Myocyte (in vitro differentiated cells): ENCODE measurements at places on chromosomes 11 and 22. TPM values are rescaled to one million over a fixed set of nuclear protein-coding genes. Genes with fewer than 3 reads are reported as not detected.

NELL1 gene
- 0.16 TPM in 1 of 2 replicates, not detected in the other for total RNA-seq

PDE2A gene
- total RNA-seq: 18.6 and 35.3 TPM in 2 replicates

CLMP gene
- 17.2 and 32.0 TPM in 2 replicates for total RNA-seq

CCDC87 gene
- total RNA-seq: 0.26 and 0.45 TPM in 2 replicates

ZP1 gene
- not detected in 2 replicates for total RNA-seq

HTR3A gene
- total RNA-seq: not detected in 2 replicates

SERHL2 gene
- 1.6 and 2.8 TPM in 2 replicates for total RNA-seq

GGT5 gene
- total RNA-seq: 20.5 and 30.7 TPM in 2 replicates

PHLDB1 gene
- total RNA-seq: 135 and 173 TPM in 2 replicates

VWCE gene
- 2.1 and 2.7 TPM in 2 replicates for total RNA-seq

GRCh38 chr22:23152238-23153114, 7.2 kb downstream of the RAB36 start:
- DNase-seq: no peak

GRCh38 chr11:35974882-35975589, 31.2 kb downstream of the LDLRAD3 start:
- DNase-seq: no peak

DNA sequence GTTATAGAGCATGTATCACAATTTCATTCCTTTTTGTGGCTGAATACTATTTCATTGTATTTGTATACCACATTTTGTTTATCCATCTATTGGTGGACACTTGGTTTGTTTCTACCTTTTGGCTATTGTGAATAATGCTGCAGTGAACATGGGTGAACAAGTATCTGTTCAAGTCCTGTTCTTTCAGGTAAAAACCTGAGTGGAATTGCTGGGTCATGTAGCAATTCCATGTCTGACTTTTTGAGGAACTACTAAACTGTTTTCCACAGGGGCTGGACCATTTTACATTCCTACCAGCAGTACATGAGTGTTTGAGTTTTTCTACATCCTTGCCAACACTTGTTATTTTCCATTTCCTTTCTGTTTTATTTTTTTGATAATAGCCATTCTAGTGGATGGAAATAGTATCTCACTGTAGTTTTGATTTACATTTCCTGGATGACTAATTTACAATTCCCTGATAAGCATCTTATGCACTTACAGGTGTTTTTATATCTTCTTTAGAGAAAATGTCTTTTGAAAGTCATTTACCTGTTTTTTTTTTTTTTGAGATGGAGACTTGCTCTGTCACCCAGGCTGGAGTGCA, 12.2 kb downstream of the CABIN1 start:
- no peak for DNase-seq

- no peak for DNase-seq
Observed at GRCh38 chr11:16185042-16185441, 171.3 kb downstream of the SOX6 start.

DNA sequence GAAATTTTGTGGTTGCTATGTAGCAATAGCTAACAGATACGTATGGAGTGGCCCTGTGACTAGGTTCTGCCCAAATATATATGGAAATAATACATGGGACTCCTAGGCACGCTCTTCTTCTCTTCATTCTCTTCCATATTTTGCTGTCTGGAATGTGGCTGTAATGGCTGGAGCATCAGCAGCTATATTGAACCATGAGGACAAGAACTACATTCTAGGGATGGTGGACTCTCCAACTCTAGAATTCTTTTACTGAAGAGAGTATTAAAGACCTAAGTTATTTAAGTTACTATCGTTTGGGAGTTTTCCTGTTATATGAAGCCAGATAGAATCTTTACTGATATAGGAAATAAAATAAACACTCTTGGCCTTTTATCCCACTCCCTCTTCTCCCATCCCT, 7.5 kb upstream of the NELL1 start:
- no peak for DNase-seq

GRCh38 chr11:130214861-130215530, 55.4 kb downstream of the ST14 start:
- DNase-seq: no peak

DNA sequence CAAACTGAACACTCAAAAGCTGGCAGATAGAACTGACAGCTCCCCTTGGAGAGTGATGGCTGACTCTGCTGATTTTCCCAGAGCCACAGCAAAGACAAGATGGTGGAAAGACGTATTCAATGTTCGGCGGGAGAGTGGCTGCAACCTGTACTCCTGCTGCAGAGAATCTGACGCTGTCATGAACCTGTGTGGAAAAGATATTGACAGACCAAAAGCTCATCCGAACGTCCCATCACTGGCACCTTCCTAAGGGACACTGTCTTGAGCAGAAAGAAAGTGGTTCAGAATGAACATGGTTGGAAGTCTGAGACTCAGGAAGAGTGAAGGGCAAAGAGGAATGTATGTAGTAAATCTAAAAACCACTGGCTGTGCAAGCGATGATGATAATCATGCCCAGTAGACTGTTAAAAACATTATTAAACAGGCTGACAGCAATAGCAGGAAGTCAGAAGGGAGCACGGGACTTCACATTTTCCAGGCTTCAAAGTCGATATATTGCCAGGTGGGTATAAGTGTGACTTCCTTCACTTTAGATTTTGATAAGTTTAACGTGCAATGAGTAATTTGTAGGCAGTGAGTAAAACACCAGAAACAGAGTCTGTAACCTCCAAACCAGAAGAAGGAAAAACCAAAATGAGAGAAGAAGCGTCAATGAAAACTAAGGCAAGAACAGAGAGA, 6.2 kb upstream of the IL17REL start:
- DNase-seq: no peak

DNA sequence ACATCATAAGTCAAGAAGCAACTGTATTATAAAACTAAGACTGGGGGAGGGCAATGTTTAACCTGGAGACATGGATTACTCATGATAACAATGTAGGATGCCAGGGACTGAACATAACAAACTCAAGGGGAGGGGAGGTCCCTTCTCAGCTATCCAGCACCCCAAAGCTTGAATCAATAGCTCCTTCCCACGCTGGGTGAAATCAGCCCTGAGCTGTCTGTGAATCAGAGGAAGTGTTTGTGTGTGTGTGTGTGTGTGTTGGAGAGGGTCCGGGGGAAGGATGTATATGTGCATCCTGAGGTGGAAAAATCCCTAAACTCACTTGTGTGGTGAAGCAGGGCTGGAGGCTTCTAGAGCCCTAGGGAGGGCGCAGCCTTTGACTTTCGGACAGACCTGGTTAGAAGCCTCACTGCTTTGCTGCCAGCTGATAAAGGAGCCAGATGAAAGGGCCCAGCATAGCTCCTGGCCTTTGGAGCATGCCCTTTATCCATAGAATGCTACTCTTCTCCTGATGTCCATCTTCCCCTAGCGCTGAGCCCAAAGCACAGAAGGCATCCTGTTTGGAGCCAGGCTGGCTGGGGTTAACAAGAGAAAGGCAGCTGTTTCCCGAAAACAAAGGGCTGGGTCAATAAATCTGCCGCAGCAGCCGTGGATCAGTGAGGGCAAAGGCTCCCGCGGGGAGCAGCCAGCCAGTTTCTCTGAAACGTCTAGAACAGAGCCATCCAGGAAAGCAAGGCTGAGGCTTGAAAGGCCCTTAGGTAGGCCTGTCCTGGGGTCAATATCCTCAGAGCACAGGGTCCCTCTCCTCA, 35.8 kb downstream of the TNKS1BP1 start:
- peak; percentile 71 for DNase-seq

GRCh38 chr22:20494978-20495860, at the start of gene KLHL22:
TSS of gene KLHL22 (minus strand) at chr22:20495795. CDS start at chr22:20489211, 6,584 bp downstream.
- peak; percentile 44 for DNase-seq

- no peak for DNase-seq
Observed at GRCh38 chr11:35102267-35102666, 36.7 kb upstream of the CD44 start.

DNA sequence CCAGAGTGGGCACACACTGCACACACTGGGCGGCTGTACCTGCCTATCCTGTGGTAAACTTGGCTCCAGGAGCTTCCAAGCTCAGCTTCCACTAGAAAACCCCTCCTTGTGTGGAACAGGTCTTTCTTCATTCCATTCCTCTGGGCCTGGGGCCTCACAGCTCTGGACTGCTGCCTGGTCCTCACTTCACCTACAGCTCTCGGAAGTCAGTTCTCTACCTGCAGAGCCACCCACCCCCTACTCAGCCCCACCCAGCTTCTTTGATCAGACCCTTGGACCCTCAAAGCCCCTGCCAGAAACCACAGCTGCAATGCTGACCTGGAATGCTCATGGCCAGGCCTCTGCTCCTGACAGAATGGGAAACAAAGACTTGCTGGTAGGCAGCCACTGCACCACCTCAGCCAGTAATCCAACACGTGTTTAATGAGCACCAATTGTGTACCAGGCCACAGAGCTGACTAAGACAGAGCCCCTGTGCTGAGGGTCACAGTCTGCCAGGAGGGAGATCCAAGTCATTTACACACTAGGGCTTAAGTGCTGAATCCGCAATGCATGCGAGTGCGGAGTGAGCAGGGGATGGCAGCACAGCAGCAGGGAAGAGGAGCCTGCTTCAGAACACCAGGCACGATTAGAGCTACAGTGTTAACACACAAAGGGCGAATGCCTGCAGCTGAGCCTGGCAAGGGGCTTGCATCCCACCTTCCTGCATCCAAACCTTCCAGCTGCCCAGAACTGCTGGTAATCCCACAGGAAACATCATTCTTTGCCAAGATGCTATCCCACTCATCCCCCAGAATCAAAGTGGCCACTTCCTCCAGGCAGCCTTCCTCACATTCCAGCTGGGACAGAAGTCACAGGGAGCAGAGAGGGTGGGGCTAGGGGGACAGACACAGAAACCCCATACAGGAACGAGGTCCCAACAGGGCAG, 4.6 kb downstream of the GNB1L start:
- DNase-seq: no peak

- DNase-seq: no peak
Observed at GRCh38 chr11:99781074-99781473, 760.3 kb downstream of the CNTN5 start.

GRCh38 chr11:73240190-73240781, 22.2 kb downstream of the P2RY2 start:
- DNase-seq: peak; percentile 66

DNA sequence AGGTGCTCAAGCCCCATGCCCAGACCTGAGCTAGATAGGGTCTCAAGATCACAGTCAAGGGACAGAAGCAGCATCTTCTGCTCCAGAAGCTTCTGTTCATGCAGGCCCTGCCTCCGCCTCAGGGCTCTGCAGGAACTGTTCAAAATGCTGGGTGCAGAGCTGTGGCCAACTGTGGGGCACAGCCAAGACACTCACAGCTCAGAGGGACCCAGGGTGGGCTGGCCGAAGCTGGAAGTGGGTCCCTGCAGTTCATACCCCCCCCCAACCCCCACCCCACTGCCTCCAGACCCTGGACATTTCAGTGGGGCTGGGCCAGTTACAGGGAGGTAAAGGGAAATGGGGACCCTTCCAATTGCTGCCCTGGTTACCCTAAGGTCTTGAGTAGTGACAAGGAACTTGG, 129.0 kb downstream of the CRYBB2 start:
- no peak for DNase-seq

GRCh38 chr11:77506857-77507256, 33.0 kb upstream of the PAK1 start:
- no peak for DNase-seq

- no peak for DNase-seq
Observed at GRCh38 chr22:20139391-20140106, 7.9 kb downstream of the ZDHHC8 start.

DNA sequence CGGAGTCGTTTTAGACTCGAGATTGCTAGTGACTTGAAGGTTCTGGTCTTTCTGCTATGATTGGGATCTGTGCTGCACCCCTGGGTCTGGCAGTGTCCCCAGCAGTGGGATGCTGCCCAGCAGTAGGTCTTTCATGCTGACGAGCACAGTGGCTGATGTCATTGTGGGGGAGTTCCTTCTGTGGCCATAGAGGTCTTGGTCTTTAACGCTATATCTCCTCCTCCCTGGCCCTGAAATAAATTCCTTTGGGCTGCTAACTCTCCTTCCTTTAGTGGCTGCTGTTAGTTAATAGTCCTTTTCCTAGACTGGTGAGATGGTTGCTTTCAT, 136.3 kb downstream of the TEAD1 start:
- DNase-seq: peak; percentile 34

DNA sequence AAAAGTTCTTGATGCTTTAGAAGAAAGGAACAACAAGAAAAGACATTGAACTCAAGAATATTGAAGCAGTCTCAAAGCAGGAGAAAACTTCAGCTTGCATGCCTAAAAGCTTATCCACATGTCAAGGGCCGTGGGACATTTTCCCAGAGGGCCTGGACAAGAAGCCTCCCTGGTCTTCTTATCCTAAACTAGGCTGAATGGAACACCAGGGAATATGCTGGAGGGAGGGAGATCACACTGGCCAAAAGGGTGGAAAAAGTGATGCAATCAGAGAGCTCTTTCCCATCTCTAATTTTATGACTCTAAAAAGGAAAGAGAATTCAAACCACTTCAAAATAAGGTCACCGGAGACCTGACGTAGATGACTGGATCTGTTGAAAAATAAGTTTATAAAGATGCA, 107.2 kb downstream of the MPPED2 start:
- DNase-seq: no peak

GRCh38 chr11:86460461-86461385, 86.0 kb downstream of the CCDC81 start:
- DNase-seq: peak; percentile 30

DNA sequence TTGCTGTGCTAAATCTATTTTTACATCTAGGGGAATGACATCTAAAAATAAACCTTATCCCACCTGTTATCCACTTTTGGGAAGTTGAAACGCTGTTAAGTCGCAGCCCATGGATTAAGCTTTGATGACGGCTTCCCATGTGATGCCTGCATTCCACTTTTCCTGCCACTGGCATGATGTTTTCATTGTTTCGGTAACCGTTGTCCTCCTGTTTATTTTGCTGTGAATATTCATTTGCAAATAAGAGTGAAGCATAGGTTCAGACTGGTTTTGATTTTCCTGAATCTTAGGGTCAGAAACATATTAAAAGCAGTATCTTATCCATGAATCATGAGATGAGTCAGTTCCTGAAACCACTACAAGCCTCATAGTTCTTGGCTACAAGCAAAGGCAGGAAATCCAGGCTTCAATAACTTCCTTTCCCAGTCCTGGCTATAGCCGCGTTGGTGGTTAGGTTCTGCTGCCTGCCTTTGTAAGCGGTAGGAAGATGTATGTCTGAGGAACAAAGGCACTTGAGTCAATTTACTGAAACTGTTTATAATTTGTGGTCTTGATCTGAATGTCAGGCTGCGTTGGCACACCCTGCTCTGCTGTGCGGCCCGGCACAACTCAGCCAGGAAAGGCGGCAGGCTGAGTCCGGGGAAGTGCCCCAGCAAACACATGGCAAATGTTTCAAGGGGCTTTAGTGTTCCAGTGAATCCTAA, 19.4 kb downstream of the TEAD1 start:
- peak; percentile 94 for DNase-seq

GRCh38 chr11:75656044-75656727, 12.7 kb downstream of the MAP6 start:
- DNase-seq: peak; percentile 90
